MV-4-11 (cell line): ENCODE measurements at places on chromosomes 16 and 17.
A peak's percentile ranks its signal among the peaks of the same experiment; 100 is the strongest.

DNA sequence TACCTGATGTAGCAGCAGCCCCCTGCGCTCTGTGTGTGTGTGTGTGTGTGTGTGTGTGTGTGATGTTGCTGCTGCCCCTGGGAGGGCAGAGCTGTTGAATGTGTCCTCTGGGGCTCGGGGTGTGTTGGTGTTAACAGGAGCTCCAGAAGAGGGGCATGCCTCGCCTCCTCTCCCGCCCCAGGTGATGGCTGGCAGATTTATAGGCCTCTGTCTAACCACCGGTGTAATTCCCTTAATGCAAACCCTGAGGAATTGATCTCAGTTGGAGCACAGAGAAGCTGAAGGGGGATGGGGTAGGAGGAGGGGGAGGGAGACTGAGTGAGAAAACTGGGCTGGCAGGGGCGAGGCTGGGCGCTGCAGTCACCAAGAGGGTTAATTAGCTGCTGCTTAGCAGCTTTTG is 10.0 kb downstream of the CACNA1G start:
- DNase-seq, result no peak

DNA sequence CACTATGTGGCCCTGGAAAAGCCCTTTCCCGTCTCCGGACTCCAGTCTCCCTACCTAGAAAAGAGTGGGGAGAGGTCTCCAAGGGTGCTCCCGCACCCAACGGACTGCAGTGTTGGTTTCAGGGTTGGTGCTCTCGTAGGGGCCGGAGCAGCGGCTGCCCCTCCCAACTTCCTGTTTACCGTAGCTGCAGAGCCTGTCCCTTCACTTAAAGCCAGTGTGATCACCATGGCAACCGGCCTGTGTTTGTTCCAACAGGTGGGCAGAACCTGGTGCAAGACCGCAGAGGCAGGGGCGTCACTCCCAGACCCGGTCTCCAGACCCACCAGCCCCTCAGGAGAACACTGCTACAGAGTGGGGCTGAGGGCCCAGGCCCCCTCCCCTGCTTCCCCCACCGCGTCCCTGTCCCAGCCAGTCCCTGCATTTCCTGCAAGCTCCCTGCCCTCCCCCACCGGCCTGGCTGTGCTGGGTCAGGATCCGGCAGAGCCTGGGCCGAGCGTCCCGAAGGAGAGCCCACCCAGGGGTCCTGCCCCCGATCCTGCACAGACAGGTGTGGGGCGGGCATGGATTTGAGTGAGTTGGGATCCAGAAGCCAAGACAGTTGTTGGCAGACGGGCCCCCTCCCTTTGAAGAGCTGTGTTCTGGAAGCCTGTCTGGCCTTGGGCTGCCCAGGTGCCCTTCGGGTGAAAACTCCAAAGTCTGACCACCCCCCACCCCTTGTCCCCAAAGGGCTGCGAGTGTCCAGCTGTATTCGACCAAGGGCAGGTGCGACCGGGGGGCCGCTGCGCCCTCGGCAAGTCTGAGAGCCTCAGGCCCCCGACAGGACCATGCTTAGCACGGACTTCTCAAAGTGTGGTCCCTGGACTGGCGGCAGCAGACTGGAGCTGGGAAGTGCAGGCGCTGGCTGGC is 1.5 kb upstream of the BAIAP3 start:
- peak; percentile 19 for DNase-seq

GRCh38 chr16:57360321-57360935 is 1.8 kb downstream of the CCL22 start:
- no peak for DNase-seq

- DNase-seq, result no peak
Observed at GRCh38 chr17:50807009-50807408, 28.4 kb upstream of the WFIKKN2 start.

DNA sequence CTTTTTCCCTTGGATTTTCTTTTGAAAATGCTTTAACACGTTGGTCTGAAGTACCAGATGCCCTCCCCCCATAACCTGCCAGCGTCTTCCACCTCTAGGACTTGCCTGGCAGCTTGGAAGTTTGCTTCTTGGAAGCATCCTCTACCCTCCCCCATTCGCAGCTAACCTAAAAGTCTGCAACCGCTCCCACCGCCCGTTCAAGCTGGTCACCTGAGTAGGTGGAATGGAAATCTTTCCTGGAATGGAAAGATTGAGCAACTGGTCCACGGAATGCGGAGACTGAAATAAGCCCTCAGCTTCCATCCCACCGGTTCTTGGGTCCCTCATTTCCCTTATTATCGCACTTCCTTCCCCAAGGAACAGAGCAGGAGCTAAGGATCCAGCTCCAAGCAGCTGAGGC is 31.4 kb downstream of the HS3ST3B1 start:
- DNase-seq, result no peak

- peak; percentile 32 for DNase-seq
Observed at GRCh38 chr17:54948380-54948779, 20.1 kb downstream of the COX11 start.

DNA sequence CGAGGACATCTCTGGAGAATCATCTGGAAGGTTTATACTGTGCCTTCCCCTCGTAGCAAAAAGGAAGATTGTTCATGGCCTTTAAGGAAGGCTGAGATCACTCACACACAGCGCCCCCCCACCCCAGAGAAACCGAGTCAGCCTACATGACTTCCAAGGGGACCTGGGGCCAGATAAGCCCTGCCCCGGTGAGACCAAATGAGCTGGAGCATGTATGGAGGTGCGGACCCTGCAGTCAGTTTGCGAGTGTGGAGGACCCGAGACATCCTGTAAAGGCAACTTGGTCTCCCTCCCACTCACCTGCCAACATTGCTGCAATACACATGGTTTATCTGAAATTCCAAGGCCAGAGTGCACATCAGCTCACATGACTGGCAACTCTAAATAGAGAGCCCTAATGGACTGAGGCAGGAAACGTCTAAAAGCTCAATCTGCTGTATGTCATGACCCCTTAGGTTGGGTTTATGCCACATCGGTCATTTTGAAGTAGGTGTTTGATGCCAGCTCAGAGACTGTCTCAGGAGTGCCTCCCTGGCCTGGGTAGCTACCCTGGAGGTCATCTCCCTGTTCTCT is 233.6 kb downstream of the CPPED1 start:
- no peak for DNase-seq

DNA sequence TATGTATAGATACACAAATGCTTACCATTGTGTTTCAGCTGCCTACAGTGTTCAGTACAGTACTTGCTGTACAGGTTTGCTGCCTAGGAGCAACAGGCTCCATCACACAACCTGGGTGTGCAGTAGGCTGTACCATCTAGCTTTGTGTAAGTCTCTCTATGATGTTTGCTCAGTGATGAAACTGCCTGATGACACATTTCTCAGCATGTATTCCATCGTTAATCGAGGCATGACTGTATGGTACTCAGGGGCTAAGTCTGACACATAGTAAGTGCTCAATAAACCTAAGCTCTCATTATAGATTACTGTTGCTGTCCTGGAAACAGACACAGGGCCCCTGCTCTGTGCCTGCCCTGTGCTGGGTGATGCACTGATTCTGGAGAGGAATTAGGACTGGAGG is 18.1 kb downstream of the KCNJ12 start:
- no peak for DNase-seq

GRCh38 chr17:49873926-49874325 is 26.1 kb upstream of the TAC4 start:
- no peak for DNase-seq

GRCh38 chr16:75308011-75308410 is 56.6 kb upstream of the BCAR1 start:
- DNase-seq, result no peak

GRCh38 chr17:6046931-6047330 is 23.2 kb upstream of the WSCD1 start:
- DNase-seq, result peak; percentile 1

GRCh38 chr16:87297918-87298631 is 19.1 kb downstream of the C16orf95 start:
- no peak for DNase-seq

DNA sequence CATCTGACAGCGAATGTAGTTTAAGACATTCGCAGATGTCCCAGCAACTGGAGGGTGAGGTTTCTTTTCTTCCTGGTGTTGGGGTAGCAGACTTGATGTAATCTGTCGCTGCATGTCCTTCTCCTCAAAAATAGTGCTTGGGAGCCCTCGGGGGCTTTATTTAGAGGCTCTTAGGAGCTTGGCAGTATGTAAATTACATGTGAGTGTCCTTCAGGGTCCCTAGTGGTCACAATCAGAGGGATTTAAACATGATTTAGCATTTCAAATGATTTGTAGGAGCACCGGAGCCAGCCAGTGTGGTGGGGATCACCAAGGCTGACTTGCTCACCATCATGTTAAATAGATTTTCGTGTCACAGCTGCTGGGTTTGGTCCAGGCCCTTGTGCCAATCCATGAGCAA is 8.8 kb upstream of the SALL1 start:
- no peak for DNase-seq

GRCh38 chr17:2656283-2656682 is 55.3 kb downstream of the CLUH start:
- DNase-seq, result no peak

DNA sequence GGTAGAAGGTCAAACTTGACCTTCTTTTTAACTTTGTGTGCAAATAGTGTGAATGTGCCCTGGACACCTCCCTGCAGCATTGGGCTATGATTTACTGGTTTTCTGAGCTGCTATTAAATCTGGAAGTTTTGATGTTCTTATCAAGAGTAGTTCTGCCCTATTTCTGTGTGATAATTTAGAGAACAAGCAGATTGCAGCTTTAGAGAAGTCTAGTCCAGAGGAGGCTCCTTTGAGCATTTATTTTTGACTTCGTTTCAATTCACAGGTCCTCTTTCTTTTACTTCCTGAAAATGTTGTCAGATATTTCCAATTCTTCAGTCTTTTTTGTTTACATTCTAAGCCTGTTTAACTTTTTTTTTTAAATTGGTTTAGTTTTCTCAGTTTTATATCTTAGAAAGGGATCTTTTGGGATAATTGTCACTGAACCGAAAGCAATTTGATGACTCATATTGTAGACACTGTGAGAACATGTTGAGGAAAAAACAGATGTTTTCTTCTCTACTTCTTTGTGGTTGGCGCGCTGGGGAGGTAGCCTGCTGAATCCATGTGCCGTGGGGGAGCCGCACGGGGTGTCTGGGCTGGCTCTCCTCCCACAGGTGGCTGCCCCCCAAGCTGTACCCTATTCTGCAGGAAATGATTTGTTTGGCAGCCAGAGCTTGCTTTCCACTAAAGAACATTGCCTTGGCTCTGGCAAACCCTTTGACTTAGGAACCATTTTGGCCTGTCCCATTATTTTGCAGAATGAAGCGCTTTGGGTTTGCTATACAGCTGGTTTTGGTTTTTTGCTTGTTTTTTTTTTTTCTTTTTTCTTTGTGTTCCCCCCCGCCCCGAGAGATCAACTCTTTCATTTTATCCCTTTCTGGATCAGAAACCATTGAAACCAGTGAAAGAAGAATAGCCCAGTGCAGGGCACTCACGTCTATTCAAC is 53.4 kb downstream of the MFSD11 start:
- peak; percentile 70 for DNase-seq

DNA sequence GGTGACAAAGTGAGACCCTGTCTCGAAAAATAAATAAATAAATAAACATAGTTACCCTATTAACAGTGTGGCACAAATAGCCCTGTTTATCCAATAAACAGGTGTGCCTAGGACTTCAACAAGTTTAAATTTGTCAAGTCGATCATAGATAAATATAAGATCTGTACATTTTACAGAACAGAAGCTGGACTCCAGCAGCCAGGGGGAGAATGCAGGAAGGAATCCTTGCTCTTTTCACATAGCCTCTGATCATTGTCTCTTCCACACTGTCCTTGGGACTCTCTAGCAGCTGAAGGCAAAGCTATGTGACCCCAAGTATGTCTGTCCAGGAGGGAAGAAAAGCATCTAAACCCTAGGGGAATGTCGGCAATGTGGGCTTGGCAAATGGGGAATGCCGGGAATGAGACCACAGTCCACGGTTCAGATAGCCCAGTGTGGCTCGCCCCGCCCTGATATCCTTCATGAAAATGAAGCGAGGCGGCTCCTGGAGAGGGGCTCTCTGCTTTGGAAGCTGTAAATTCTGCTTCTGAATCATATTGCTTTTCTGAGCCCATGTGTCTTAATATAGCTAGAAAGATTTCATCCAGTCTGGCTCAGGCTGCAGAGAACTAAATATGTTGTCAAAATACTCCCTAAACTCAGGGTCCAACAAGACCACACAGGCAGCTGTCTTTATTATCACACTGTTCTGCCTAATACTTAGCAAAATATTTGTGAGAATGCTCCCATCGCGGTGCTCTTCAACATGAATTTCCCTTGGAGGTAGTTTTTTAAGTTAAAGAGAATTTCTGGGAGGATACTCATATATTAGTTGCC is 24.9 kb upstream of the GRB2 start:
- no peak for DNase-seq

- peak; percentile 77 for DNase-seq
Observed at GRCh38 chr16:84726079-84726668, 26.4 kb downstream of the USP10 start.

DNA sequence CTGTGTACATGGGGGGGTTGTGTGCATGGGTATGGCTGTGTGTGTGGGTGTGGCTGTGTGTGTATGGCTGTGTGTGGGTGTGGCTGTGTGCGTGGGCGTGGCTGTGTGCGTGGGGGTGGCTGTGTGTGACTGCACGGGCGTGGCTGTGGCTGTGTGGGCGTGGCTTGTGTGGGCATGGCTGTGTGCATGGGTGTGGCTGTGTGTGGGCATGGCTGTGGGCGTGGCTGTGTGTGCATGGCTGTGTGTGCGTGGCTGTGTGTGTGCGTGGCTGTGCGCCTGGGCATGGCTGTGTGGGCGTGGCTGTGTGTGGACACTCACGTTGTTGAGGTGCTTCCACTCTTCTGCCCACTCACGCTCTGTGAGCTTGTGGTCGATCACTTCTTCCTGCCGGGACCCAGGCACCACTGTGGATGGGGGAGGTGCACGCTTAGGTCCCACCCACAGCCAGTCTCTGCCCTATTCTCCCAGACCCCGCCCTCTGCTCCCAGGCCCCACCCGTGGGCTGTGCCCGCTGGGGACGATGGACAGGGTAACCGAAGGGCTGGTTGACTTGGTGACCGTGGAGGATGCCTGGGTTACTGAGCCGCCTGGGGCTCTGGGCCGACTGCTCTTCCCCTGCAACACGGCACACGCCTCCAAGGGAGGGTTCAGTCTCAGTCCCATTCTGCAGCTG is 16.0 kb upstream of the PABPN1L start:
- DNase-seq, result no peak

GRCh38 chr17:80882323-80882722 is 109.3 kb upstream of the CHMP6 start:
- no peak for DNase-seq

GRCh38 chr17:72518753-72519597 is 398.2 kb downstream of the SOX9 start:
- DNase-seq, result no peak

DNA sequence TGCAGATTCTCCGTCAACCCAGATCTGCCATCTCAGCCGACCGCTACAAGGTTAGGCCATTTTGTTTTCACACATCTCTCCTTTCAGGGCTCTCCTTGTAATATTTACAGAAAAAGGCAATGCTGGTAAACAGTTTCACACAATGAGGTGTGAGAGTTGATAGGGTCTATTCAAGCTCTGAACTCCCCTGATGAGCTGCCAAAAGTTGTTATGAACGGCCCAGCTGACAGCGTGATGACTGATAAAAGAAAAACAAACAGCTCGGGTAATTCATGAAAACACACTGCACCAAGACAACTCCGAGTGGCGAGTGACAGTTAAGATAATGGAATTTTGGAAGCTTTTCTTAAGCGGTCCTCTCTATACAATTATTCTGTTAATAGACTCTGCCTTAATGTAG is 68.1 kb upstream of the IRX5 start:
- no peak for DNase-seq

GRCh38 chr17:81044764-81045589 is 10.0 kb downstream of the BAIAP2 start:
- no peak for DNase-seq

- DNase-seq, result peak; percentile 2
Observed at GRCh38 chr17:40963838-40964237, 2.9 kb downstream of the KRT39 start.

GRCh38 chr17:31597646-31598398 is 206.3 kb downstream of the RAB11FIP4 start:
- no peak for DNase-seq

- DNase-seq, result no peak
Observed at GRCh38 chr17:4796552-4796920, 572 bp downstream of the PSMB6 start.
